Activated naive CD4-positive, alpha-beta T cell (primary cell): ENCODE measurements at places on chromosomes 6 and 20.

DNA sequence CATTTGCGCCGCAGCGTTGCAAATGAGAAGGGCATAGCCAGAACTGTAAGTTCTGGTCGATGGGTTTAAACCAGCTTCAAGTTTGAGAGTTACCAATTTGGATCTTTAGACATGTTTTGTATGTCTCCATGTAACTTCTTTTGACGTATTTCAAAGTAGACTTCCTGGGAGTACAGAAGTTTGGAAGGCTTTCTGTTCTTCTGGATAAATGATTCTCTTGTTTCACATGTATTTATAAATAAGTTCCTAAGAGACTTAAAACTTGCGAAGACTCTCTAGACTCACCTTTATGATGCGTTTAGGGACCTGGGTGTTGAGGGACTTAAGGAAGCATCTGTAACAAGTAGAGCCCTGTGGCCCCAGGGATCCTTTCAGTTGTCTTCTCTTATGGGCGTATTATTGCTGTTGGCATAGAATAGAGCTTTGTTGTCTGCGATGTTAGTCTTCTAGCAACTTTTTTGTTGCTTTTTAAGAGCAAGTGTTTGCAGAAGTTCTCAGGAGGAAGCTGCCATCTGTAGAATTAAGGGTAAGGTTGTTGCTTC, 1.3 kb downstream of the CDYL start:
- DNase-seq: no peak

DNA sequence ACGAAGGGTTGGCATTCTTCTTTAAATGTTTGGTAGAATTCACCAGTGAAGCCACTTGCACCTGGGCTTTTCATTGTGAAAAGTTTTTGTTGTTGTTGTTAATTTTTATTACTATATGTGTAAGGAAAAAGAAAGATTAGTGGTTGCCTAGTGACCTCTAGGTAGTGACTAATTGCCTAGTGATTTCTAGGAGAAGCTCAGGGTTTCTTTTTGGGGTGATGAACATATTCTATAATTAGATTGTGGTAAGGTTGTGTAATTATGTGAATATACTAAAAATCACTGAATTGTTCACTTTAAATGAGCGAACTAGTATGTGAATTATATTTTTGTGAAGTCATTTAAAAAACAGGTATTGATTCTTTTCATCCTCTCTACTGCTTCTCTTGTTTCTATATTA, 123.8 kb upstream of the TMEM170B start:
- DNase-seq: no peak

- DNase-seq: no peak
Observed at GRCh38 chr6:63807056-63807455, 171.5 kb downstream of the PHF3 start.

DNA sequence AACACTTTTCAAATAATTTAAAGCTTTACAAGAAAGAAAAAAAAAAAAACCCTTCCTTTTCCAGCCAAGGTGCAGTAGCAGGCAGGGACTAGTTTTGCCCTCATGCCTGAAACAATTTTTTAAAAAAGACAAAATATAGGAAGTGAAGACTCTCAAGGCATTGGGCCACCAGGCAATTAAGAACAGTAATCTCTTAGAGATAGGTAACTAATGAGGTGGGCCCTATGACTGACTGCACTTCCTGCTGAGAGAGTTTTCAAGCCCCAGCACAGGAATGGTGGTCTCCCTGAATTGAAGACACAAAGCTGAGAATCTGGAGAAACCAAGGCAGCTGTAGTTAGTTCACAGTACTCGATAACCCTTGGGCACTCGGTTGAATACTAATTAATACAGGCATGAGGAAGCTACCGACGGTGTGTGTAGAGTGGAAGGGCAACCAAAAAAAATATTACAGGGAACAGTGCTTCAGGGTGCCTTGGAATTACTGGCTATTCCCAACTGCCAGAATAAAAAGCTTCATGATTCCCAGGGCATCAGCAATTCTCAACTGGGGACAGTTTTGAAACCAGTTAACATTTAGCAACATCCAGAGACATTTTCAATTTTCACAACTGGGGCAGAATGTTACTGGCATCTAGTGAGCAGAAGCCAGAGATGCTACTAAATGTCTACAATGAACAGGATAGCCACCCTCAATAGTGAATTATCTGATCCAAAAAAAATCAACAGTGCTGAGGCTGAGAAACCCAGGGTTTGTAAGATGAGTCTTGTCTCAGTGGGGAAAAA, 36.0 kb upstream of the PLN start:
- DNase-seq: no peak

DNA sequence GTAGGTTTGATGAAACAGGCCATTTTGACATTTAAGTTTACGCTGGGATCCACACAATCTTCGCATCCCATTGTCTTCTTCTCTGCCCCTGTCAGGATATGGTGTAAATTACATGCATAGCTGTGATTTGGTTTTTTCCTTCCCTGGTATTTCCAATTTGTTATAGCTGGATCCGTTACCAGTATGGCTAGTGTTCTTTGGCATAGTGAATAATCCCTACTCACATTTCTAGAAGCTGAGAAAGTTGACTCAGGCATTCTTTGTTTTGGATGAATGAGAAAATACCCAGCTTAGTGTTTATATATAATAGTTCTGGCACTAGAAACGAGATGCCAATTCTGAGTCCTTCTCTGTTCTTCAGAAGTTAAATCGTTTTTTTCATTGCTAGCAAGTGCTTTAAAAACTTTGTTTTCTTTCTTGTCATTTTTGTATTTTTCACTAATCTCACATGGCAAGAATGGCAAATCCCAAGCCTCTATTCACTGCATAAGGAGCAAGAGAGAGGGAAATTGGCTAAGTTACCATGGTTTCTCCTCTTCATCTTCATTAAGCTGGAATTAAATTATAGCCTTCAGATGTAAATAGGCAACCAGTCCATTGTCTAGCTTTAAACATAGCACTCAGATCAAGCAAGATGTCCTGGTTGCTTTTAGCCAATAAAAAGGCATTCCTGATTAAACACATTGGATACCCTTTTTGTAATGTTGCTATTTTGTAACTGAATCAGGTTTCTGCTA, 91.9 kb upstream of the LAMP5 start:
- DNase-seq: no peak

GRCh38 chr6:136189104-136189503, 61.0 kb downstream of the MTFR2 start:
- no peak for DNase-seq

GRCh38 chr6:113172531-113172966, 684.6 kb upstream of the MARCKS start:
- DNase-seq: no peak

DNA sequence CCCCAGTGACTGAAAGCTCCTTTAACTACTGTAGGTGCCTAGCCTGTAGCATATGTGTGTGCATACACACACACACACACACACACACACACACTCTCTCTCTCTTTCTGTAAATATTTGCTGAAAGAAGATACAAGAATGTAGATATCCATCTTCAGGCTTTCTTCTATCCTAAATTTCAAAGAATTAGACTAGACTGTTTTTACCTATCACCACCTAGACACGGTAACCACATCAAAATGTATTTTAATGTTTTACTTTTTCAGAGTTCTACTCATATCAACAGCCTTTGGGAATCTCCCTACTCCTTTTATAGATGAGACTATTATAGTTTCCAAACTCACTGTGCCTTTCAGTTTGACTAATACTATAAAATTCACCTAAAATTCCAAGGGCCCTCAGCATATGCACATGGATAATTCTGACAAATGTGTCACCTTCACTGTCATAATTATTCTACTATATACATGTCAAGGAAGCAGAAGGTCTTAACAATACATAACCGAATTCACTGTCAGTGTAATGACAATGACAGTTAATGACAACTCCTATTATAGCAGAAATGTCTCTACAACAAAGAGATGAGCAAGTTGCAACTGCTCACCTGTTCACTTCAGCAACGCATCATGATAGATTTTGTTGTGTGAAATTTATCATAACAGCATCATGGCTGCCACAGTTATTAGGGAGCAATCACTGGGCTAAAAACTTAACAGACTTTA, 236.5 kb downstream of the GMPR start:
- DNase-seq: no peak

GRCh38 chr6:9112544-9112943, 677.2 kb upstream of the SLC35B3 start:
- no peak for DNase-seq

DNA sequence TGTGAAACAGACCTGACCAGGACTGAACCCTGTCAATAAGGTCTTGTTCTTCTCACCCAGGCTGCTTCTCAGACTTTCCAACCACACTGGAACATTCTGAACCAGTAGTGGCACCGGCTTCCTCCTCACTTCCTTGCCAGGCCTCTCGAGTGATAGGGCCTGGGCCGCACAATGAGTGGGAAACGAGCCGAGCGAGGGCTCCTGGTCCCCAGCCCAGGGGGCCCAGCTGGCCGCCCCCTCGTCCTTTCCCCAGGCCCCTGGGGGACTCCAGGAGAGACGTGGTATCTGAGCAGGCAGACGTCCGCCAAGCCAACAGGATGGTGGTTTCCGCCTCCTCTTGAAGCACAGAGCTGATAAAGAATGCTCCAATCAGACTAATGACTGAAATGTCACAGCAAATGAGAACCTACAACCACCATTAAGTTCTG, 117.9 kb downstream of the GMDS start:
- no peak for DNase-seq

DNA sequence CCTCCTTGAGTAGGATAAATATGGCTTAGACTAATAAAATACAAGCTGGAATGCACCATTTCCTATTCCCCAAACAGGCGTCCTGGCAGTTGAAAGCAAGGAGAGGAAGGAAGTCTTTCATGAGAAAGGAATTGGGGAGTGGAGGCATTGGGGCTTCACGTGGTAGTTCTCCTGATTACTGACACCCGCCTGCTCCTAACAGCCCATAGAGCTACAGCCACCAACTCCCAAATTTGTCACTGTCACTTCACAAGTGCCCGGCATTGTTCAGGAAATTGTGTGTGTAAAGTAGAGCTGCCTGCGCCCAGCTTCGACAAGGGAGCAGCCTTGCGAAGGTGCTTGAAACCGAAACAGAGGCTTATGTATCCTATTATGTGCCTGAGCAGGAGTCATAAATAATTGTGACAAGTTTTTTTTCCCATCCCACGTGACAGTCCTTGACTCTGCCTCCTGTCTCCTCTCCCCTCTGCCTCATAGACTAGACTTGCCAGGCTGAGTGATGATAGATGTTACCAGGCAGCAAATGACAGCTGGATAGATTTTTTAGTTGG, 301.7 kb upstream of the ZFP64 start:
- DNase-seq: no peak

GRCh38 chr6:105452924-105453756, 50.3 kb upstream of the PREP start:
- no peak for DNase-seq

DNA sequence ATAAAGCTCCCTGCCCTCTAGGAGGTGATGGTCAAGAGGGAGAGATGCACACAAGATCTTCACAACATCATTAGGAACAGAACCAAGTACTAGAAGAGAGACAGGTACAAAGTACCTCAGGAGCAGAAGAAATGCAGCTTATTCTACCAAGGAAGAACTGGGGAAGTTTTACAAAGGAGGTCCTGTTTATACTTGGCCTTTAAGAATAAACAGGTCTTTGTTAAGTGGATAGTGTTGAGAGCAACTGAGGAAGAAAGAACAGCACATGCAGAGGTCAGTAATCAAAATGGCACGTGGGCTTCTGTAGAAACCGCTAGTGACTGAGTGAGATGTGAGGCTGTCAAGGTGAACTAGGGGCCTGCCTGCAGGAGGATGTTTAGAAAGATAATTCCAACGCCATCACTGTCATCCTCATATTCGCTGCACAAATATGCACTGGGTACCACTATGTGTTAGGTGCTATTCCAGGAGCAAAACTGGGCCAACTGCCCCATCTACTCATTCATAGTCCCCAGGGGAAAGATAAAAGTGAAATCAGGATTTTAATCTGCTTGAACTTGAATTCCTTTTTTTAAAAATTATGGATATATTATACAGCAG, 61.1 kb downstream of the ID4 start:
- no peak for DNase-seq

DNA sequence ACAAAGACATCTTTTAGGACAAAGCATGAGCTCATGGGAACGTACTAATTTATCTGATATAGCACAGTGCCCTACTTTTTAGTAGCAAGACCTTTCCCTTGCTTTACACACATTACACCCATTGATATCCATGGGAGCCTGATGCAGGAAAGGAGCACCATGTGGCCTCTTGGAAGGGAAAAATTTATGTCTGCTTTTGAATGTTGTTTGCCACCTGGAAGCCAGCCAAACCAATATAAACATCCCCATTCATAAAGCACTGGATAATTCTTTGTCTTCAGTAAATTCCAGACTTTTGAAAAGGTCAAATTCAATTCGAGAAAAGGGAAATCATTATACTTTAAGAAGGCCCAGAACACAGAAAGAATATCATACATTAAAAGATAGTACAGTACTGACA, 152.3 kb upstream of the BEND6 start:
- no peak for DNase-seq
